A673 (cell line): ENCODE measurements at places on chromosomes 2 and 18. TPM values are rescaled to one million over a fixed set of nuclear protein-coding genes. Genes with fewer than 3 reads are reported as not detected.

The RNF149 gene
- 26.8 and 27.1 TPM in 2 replicates for total RNA-seq

DNA sequence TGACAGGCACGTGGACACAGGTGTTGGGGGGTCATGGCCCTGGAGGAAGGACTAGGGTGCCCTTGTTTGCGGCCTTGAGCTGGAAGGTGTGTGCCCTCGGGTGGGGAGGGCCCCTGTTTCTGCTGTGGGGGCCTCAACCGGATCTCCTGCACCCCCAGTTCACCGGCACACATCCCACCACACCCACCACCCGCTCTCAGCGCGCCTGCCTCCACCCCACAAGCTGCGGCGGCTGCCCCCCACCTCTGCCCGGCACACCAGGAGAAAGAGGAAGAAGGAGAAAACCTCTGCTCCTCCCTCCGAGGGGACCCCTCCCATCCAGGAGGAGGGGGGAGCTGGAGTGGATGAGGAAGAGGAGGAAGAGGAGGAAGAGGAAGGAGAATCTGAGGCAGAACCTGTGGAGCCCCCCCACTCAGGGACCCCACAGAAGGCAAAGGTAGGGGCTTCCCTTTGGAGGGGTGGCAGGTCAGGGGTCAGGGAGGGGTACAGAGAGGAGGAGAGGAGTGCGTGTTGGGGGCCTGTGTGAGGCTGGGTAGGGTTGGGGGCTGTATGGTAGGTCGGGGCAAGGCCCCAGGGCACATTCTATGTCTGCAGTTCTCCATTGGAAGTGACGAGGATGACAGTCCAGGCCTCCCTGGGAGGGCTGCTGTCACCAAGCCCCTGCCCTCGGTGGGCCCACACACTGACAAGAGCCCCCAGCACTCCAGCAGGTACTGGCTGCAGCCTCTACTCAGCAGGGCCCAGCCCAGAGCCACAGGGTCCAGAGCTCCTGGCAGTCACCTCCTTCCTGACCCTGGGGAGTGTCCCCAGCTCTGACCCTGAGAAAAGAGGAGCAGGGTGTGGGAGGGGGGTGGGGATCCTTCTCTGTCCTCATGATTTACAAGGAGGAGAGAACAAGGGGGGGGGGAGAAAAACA, 1.8 kb downstream of the SLC4A3 start:
- no peak overlapping the region for H3K27ac ChIP-seq
- DNase-seq = no peak
- no peaks in the 10 kb centered on the region for H3K36me3 ChIP-seq
- H3K4me3 ChIP-seq = no peak overlapping the region
- peaks cover 2% of the 10 kb centered on the region for H3K27me3 ChIP-seq
- no peaks in the 10 kb centered on the region for H3K4me1 ChIP-seq

GRCh38 chr2:127437781-127438726, 19.8 kb downstream of the PROC start:
- H3K36me3 ChIP-seq = no peaks in the 10 kb centered on the region
- H3K27me3 ChIP-seq = no peaks in the 10 kb centered on the region
- no peak overlapping the region for H3K4me3 ChIP-seq
- no peak overlapping the region for H3K27ac ChIP-seq

DNA sequence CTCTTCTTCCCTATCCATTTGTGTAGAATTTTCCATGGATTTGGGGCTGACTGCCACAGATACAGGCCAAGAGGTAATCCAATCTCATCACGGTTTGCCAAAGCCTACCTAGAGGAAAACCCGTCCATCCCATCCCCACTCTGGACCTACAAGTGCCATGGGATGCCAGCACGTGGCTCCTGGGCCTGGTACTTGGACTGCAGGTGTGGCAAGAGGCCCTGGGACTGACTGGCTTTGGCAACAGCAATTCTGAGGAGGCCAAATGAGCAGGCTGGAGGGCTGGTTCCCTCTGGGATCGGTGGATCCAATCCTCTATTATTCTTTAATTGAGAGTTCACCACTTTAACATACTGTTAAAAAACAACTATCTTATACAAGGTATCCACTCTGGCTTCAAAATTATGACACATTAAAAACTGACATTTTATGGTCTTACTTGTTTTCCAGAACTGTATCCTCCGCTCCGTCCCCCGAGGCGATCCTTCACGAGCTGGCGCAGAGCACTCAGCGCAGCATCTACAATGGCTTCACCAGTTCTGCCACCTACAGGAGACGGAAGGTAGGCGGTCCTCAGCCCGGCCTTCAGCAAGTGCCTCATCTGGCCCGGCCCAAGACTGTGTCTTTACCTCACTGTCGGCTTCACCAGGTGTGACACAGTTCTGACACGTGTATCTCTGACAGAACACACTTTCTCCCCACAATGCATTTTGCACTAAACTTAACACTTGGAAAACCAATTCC, 19.8 kb downstream of the PDIA6 start:
- no peak for DNase-seq
- H3K36me3 ChIP-seq = peaks cover 91% of the 10 kb centered on the region
- H3K27ac ChIP-seq = no peak overlapping the region

GRCh38 chr2:230974096-230974913, 21.6 kb upstream of the SPATA3 start:
- H3K4me1 ChIP-seq = no peaks in the 10 kb centered on the region
- no peaks in the 10 kb centered on the region for H3K27me3 ChIP-seq
- H3K4me3 ChIP-seq = no peak overlapping the region
- no peak for DNase-seq
